ENCODE measurements at places on chromosomes 2 and 18. TPM values are rescaled to one million over a fixed set of nuclear protein-coding genes. Genes with fewer than 3 reads are reported as not detected.

Gene SERPINB5
- total RNA-seq: 470 TPM

Gene PTPRN
- total RNA-seq: not detected

Gene MERTK
- 1.4 TPM for total RNA-seq

Gene SRD5A2
- total RNA-seq: 0.07 TPM

Gene BUB1
- 1.4 TPM for total RNA-seq

Gene FOSL2
- total RNA-seq: 187 TPM

Gene TEKT4
- not detected for total RNA-seq

Gene CROCC2
- not detected for total RNA-seq

Gene GREB1
- 0.28 TPM for total RNA-seq

Gene DNAH7
- 0.14 TPM for total RNA-seq

Gene ASB18
- total RNA-seq: not detected

Gene PAIP2B
- 3.1 TPM for total RNA-seq

Gene LRRTM1
- not detected for total RNA-seq

Gene TEX51
- total RNA-seq: not detected

Gene RGPD3
- 0.34 TPM for total RNA-seq

Gene DSG1
- 4.4 TPM for total RNA-seq

Gene SPDYA
- total RNA-seq: 0.68 TPM

Gene SOWAHC
- total RNA-seq: 81.3 TPM

Gene RPRM
- not detected for total RNA-seq

Gene CD28
- total RNA-seq: not detected

Gene NYAP2
- total RNA-seq: under 0.01 TPM

Gene CRYGC
- total RNA-seq: not detected

Gene TSPYL6
- total RNA-seq: not detected

Gene CNRIP1
- total RNA-seq: not detected

Gene ALLC
- not detected for total RNA-seq

Gene LAMA3
- total RNA-seq: 859 TPM

Gene CERKL
- total RNA-seq: 0.36 TPM

Gene CLHC1
- 9.6 TPM for total RNA-seq

Gene ABCG5
- total RNA-seq: not detected

Gene RTN4
- 136 TPM for total RNA-seq

Gene MC2R
- not detected for total RNA-seq

Gene ITGB6
- 414 TPM for total RNA-seq

Gene GPR45
- total RNA-seq: not detected

Gene FEV
- total RNA-seq: not detected

Gene B3GNT7
- total RNA-seq: 1.3 TPM

Gene IL36A
- total RNA-seq: 1.0 TPM

Gene SERPINB2
- total RNA-seq: 182 TPM
